Breast epithelium (tissue), 4 donors: ENCODE measurements at places on chromosomes 6 and 20.

DNA sequence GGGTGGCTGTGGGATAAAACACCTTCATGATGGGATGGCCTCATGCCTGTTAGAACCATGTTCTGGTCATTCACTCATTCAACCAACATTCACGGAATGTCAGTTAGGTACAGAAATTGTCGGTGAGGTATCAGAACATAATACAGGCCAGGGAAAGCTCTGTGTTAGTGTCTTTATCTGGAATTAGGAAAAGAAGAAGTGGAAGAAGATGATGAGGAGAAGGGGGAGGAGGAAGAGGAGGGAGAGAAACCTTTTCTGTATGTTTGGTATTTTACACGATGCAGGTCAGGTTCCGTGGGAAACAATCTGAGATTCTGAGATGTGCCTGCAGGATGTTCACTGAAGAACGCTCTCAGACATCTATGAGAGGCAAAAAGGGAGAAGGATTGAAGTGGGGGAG is 5.6 kb downstream of the ADTRP start:
- DNase-seq: no peak
- H3K27ac ChIP-seq: peak overlapping the region; percentile 89
- peaks cover 5% of the 10 kb centered on the region for H3K4me1 ChIP-seq
- H3K27me3 ChIP-seq: no peaks in the 10 kb centered on the region
- no peak overlapping the region for H3K4me3 ChIP-seq

DNA sequence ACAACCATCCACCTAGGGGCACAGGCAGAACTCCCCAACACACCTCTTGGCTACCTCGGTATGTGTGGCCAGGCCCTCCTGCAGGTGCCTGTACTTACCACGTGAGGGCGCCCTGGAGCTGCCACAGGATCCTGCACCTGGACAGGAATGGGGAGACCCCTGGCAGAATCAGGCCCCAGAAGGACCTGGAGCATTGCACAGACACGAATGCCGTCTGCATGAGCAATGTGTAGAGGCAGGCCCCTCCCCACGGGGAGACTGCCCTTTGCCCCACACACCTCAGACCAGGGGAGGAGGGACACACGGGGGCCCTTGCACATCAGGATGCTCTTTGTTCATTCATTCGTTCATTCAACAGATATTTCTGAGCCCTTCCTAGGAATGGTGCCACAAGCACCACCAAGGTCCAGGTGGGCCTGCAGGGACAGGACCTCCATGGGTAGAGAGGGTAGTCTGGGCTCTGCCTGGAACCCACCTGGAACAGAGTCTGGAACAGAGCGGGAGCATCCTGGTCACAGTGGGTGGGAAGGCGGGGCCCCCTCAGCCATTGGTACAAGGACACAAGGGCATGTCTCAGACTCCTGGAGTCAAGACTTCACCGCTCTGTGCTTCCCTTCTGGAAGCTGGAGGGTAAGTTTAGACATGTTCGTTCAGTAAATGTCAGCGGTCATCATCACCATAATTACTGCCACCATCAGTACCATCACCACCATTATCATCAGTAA is 32.3 kb downstream of the YTHDF1 start:
- H3K27me3 ChIP-seq: peaks cover 55% of the 10 kb centered on the region
- no peaks in the 10 kb centered on the region for H3K36me3 ChIP-seq

DNA sequence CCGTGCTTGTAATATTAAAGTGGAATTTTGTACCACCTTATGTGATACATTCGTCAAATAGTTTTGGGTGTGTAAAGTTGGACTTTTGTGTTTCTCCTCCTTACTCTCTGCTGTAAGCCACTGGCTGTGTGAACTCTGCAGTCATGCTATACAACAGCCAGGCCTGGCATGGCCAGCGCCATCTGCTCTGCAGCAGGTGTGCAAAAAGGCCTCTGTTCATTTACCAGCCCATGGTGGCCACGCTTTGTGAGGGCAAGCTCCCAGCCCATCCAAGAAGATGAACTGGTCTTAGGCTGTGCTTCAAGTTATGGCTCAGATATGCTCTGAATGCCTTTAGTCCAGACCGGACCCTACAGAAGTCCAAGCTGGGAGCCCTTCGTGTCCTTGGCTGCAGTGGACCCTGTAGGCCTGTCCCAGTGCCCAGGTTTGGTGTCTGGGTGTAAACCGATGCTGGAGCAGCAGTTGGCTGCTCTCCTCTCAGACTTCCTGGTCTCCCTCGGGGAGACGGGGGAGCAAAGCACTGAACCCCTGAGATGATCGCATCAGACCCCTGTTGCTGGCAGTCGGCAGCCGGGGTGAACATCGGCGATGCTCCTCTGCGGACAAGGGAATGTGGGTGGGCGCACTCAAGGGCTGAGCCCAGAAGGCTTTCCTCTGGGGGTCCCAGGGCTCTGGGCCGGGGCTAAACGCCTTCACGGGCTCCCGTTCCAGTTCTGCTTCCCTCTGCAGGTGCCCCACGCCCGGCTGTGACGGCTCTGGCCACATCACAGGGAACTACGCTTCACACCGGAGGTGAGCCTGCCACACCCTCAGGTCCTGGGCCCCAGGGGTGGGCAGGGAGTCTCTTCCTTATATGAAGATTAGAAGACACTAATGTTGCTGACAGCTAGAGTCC is 28.6 kb upstream of the PCMTD2 start:
- DNase-seq: no peak
- H3K4me3 ChIP-seq: no peak overlapping the region
- H3K36me3 ChIP-seq: no peaks in the 10 kb centered on the region
- no peaks in the 10 kb centered on the region for H3K27me3 ChIP-seq
- H3K4me1 ChIP-seq: no peaks in the 10 kb centered on the region

DNA sequence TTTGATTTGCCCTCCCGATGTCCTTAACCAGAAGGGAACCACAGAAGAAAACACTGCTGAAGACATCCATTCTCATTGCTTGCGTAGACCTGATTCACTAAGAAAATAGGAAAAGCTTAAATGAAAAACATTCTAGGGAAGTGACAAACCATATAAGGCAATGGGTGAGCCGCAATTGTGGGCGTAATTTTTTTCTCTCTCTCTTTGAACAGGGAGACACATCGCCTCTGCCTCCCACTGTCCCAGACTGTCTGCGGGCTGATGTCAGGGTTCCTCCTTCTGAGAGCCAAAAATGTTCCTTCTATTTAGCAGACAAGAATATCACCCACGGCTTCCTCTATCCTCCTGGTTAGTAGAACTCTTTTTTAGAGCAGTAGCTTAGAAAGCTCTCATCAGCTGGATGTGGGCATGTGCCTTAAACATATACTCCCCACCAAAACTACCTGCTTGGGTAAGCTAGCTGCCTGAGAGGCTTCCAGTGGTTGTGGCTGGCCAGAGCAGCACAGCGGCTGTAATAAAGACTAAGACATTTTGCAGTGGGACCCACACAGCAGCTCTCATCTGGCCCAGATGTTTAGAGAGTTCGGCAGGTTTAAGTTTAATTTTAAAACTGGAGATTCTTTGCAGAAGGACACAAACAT is 22.7 kb upstream of the CTAGE9 start:
- peak overlapping the region; percentile 46 for H3K27ac ChIP-seq
- DNase-seq: no peak
- no peaks in the 10 kb centered on the region for H3K27me3 ChIP-seq
- H3K4me3 ChIP-seq: no peak overlapping the region
- no peaks in the 10 kb centered on the region for H3K36me3 ChIP-seq

DNA sequence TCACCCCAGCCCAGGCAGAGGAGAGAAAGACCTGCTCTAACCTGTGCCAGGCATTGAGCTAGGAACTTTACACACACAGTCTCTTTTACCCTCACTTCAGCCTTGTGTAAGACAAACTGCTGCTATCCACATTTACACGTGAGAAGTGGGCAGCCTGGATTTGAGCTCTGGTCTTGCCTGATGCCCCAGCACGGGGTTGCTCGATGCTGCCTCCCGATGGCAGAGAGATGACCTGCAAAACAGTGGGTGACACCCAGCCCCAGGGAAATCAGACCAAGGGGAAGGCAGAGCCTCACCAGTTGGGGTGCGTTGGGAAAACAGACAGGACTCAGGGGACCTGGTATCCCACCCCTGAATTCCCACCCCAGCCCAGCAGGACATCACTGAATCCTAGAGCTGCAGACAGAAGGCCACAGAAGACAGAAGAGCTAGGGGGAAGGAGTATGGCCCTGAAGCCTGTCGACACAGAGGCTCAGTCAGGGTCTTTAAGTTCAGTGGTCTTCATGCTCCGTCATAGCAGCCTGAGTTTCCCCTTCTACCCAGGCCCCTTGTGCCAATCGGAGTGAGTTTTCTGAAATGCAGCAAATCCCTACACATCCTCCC is 990 bp downstream of the BPI start:
- H3K27me3 ChIP-seq: no peaks in the 10 kb centered on the region
- peaks cover 2% of the 10 kb centered on the region for H3K4me1 ChIP-seq
- H3K27ac ChIP-seq: no peak overlapping the region
- H3K36me3 ChIP-seq: no peaks in the 10 kb centered on the region
- no peak for DNase-seq

DNA sequence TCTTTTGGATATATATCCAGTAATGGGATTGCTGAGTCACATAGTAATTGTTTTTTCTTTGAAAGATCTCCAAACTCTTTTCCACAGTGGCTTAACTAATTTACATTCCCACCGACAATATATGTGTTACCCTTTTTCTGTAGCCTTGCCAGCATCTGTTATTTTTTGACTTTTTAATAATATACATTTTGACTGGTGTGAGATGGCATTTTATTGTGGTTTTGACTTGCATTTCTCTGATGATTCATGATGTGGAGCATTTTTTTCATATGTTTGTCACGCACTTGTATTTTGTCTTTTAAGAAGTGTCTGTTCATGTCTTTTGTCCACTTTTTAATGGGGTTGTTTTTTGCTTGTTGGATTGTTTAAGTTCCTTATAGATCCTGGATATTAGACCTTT is 58.9 kb upstream of the OPRM1 start:
- H3K27ac ChIP-seq: no peak overlapping the region
- H3K27me3 ChIP-seq: no peaks in the 10 kb centered on the region
- no peak overlapping the region for H3K4me3 ChIP-seq
- no peak for DNase-seq
- H3K4me1 ChIP-seq: no peaks in the 10 kb centered on the region
- H3K36me3 ChIP-seq: no peaks in the 10 kb centered on the region

DNA sequence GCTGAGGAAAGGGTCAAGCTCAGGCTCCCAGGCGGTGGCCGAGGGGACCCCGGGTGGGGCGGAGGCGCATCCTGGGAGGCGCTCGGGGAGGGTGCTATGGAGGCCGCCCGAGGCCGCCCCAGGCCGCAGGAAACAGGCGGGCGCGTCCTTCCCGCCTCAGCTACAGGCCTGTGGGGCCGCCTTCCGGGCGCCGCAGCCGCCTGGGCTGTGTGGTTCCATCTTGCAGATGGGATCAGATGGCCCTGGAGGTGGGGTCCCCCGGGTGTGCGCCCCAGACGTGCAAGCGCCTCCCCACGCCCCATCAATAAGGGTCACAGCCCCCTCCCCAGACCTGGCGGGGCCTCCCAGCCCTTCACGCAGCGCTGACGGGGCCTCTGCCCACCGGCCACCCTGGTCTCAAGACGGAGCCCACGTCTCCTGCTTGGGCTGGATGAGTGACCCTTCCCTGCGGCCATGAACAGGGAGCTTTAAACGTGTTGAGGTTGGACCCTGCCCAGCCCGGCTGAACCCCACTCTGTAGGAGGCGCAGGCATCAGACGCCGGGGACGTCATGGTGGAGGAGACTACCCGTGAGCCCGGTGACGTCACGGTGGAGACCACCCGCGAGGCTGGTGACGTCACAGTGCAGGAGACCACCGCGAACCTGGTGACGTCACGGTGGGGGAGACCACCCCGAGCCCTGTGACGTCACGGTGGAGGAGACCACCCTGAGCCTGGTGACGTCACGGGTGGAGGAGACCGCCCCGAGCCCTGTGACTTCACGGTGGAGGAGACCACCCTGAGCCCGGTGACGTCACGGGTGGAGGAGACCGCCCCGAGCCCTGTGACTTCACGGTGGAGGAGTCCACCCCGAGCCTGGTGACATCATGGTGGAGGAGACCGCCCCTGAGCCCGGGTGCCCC is 267.0 kb downstream of the DLL1 start:
- DNase-seq: no peak
- peak overlapping the region; percentile 53 for H3K4me3 ChIP-seq

- no peaks in the 10 kb centered on the region for H3K27me3 ChIP-seq
- no peak overlapping the region for H3K4me3 ChIP-seq
- DNase-seq: peak; percentile 70
- H3K36me3 ChIP-seq: no peaks in the 10 kb centered on the region
These were observed 111.3 kb downstream of the LY86 start for GRCh38 chr6:6699741-6700367.

GRCh38 chr6:119209452-119210205 is 131.2 kb upstream of the FAM184A start:
- H3K4me3 ChIP-seq: no peak overlapping the region
- no peak overlapping the region for H3K27ac ChIP-seq
- H3K4me1 ChIP-seq: no peaks in the 10 kb centered on the region
- H3K27me3 ChIP-seq: no peaks in the 10 kb centered on the region
- no peak for DNase-seq
- no peaks in the 10 kb centered on the region for H3K36me3 ChIP-seq

- H3K27ac ChIP-seq: no peak within 1 kb of the TSS
- H3K4me3 ChIP-seq: no peak within 1 kb of the TSS
- DNase-seq: no peak
- no peaks in the 10 kb centered on the region for H3K4me1 ChIP-seq
- H3K36me3 ChIP-seq: no peaks in the 10 kb centered on the region
These were observed at the start of gene LTA for GRCh38 chr6:31572041-31572911. TSS of gene LTA (plus strand) at chr6:31572289. CDS start at chr6:31572743, 454 bp downstream.

GRCh38 chr20:33914919-33915318 is 78.8 kb upstream of the RALY start:
- H3K4me3 ChIP-seq: no peak overlapping the region
- H3K36me3 ChIP-seq: no peaks in the 10 kb centered on the region
- no peaks in the 10 kb centered on the region for H3K4me1 ChIP-seq
- H3K27me3 ChIP-seq: no peaks in the 10 kb centered on the region
- H3K27ac ChIP-seq: no peak overlapping the region

DNA sequence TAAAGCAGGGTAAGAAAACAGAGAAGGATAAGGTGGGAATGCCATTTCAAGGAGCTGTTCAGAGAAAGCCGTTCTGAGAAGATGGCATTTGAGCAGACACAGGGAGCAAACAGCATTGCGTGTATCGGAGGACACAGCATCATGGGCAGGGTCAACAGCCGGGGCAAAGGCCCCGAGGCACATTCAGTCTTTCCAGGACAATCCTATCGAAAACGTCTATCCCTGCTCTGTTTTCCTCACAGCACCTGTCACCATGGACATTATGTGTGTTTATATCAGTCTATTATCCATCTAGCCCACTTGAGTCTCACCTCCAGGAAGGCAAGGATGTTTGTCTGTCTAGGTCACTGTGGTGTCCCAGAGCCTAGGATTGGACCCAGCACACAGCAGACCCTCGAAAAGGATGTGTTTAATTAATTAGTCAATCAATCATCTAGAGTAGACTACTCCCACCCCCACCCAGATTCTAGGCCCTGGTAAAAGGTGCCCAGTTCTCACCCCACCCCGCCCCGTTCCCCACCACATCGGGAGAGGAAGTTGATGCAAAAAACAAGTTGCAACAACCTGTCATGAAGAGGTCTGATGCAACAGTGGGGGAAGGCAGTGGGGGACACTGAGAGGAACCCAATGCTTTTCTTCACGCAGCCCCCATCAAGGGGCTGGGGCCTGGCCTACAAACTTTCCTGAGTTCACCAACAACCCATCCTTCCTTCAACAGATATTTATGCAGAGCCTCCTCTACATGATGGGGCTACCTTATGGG is 66.6 kb downstream of the PREX1 start:
- H3K27ac ChIP-seq: peak overlapping the region; percentile 2
- no peaks in the 10 kb centered on the region for H3K27me3 ChIP-seq
- H3K4me3 ChIP-seq: no peak overlapping the region
- no peaks in the 10 kb centered on the region for H3K36me3 ChIP-seq

- no peaks in the 10 kb centered on the region for H3K4me1 ChIP-seq
- DNase-seq: no peak
- no peak overlapping the region for H3K27ac ChIP-seq
- no peaks in the 10 kb centered on the region for H3K27me3 ChIP-seq
- H3K36me3 ChIP-seq: no peaks in the 10 kb centered on the region
These were observed 575.4 kb downstream of the TFAP2B start for GRCh38 chr6:51394061-51394460.
